ENCODE measurements at places on chromosomes 13 and 19.
A peak's percentile ranks its signal among the peaks of the same experiment; 100 is the strongest.

- no peak for DNase-seq
- no peak overlapping the region for H3K4me3 ChIP-seq
- peaks cover 47% of the 10 kb centered on the region for H3K27me3 ChIP-seq
- no peak overlapping the region for H3K27ac ChIP-seq
- H3K4me1 ChIP-seq: peaks cover 20% of the 10 kb centered on the region
- H3K36me3 ChIP-seq: peaks cover 5% of the 10 kb centered on the region
Observed at GRCh38 chr19:54420383-54421168, 5.3 kb downstream of the TTYH1 start.

- peak within 1 kb of the TSS; percentile 80 for H3K27ac ChIP-seq
- DNase-seq: no peak
- H3K4me1 ChIP-seq: peaks cover 14% of the 10 kb centered on the region
Observed at GRCh38 chr13:33016414-33017322, at the start of gene KL. Gene KL (plus strand): TSS chr13:33016423. CDS start chr13:33016441, 18 bp downstream.

DNA sequence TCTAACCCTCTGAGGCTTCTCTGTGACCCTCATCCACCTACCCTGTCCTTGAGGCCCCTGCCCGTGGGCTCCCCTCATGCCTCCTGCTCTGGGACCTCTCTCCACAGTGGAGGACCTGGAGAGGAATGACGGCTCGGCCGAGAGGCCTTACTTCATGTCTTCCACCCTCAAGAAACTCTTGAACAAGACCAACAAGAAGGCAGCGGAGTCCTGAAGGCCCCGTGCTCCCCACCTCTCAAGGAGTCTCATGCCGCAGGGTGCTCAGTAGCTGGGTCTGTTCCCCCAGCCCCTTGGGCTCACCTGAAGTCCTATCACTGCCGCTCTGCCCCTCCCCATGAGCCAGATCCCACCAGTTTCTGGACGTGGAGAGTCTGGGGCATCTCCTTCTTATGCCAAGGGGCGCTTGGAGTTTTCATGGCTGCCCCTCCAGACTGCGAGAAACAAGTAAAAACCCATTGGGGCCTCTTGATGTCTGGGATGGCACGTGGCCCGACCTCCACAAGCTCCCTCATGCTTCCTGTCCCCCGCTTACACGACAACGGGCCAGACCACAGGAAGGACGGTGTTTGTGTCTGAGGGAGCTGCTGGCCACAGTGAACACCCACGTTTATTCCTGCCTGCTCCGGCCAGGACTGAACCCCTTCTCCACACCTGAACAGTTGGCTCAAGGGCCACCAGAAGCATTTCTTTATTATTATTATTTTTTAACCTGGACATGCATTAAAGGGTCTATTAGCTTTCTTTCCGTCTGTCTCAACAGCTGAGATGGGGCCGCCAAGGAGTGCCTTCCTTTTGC is 10.8 kb upstream of the ILF3 start:
- DNase-seq: no peak
- H3K4me3 ChIP-seq: peak overlapping the region; percentile 58
- H3K27ac ChIP-seq: peak overlapping the region; percentile 86
- H3K4me1 ChIP-seq: peaks cover 33% of the 10 kb centered on the region

GRCh38 chr13:110415669-110416068 is 108.6 kb downstream of the COL4A2 start:
- no peak for DNase-seq
- no peaks in the 10 kb centered on the region for H3K27me3 ChIP-seq
- no peak overlapping the region for H3K27ac ChIP-seq
- peaks cover 16% of the 10 kb centered on the region for H3K36me3 ChIP-seq
- no peak overlapping the region for H3K4me3 ChIP-seq
